Kidney epithelial cell (primary cell): ENCODE measurements at places on chromosomes 11 and 22. TPM values are rescaled to one million over a fixed set of nuclear protein-coding genes. Genes with fewer than 3 reads are reported as not detected.

LRRN4CL gene
- total RNA-seq = 0.25 TPM in 1 of 2 replicates, not detected in the other

SCGB1D2 gene
- not detected in 2 replicates for total RNA-seq

TPP1 gene
- 72.4 and 77.7 TPM in 2 replicates for total RNA-seq

CYTH4 gene
- total RNA-seq = not detected in 2 replicates

DDTL gene
- total RNA-seq = 0.75 and 1.2 TPM in 2 replicates

PIK3IP1 gene
- total RNA-seq = 14.0 and 17.5 TPM in 2 replicates

SLC43A3 gene
- 108 and 155 TPM in 2 replicates for total RNA-seq

ZNF214 gene
- 2.5 and 4.0 TPM in 2 replicates for total RNA-seq
